ENCODE measurements at places on chromosomes 3 and 15. TPM values are rescaled to one million over a fixed set of nuclear protein-coding genes. Genes with fewer than 3 reads are reported as not detected.

DNA sequence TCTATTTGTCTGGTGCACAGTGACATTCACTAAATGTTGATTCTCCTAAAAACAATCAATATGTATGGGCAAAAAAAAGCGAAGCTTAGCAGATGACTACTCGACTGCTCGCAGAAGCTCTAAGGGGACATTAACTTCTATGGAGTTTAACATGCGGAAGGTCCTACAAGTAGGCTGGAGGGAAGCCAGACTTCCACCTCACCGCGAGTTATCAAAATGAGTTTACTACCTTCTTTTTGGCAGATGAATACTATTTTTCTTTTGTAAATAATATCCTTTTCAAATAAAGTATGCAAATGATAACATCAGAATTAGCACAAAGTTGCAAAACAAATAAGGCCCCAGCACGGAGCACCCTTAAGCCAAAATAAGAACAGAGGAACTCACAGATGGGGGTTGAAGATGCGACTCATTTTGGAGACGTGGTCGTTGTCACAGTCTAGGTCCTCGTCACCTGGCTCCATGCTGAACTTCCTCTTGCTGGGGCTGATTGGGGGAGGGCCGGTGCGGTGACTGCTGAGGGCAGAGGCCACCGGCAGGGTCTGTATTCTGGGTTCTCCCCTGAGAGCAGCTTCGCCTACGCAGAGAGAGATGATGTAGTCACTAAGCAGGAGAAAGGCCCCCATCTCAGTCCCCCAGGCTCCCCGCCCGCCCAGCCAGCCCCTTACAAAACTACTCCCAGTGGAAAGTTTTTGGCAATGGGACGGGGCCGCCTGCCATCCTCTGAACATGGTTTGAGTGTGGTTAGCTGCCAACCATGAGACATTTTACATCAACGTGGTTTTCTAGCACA is 42.1 kb downstream of the VGLL4 start:
- DNase-seq: no peak

DNA sequence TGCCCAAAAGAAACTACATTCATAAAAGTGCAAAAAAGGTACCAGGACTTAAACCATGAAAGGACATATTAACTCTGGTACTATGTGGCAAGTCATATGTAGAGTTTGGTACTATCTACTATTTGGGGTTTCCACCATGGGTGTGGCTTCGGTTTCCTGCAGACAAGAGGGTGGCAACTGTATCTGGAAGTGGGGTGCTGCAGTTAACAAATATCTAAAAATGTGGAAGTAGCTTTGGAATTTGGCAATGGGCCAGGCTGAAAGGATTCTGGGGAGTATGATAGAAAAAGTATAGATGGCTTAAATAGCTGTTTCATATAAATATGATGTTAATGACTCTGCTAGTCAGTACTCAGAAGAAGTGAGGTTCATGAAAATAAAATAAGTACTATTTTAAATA is 44.0 kb downstream of the PLSCR2 start:
- no peak for DNase-seq

GRCh38 chr3:29771602-29772001 is 490.7 kb downstream of the RBMS3 start:
- no peak for DNase-seq

DNA sequence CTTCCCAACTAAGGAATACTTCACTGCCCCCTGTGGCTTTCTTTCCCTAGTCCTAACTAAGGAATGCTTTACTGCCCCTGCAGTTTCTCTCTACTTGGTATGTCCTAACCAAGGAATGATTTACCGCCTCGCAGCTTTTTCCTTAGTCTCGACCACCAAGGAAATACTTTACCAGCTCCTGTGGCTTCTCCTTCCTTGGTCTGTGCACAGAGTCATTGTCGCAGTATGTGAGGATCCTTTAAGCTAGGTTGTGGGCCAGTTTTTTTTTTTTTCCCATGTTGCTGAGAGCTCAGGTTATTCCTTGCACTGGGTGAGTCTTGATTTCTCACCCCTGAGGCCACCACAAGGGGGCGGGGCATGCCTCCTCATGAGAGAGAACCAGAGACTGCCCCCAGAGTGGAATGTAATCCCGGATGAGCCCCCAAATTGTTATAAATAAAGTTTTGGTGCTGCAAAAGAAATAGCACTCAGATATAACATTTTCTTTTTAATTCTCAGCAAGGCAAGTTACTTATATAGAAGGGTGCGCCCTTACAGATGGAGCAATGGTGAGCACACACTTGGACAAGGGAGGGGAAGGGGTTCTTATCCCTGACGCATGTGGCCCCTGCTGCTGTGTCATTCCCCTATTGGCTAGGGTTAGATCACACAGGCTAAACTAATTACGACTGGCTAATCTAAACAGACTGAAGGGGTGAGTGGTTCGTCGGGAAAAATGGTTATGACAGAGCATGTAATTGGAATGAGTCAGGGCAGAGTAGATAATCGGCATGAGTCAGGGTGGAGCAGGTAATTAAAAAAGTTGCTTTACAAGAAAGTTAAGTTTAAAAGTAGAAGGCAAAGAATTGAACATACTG is 27.0 kb downstream of the NDUFB4 start:
- DNase-seq: no peak

DNA sequence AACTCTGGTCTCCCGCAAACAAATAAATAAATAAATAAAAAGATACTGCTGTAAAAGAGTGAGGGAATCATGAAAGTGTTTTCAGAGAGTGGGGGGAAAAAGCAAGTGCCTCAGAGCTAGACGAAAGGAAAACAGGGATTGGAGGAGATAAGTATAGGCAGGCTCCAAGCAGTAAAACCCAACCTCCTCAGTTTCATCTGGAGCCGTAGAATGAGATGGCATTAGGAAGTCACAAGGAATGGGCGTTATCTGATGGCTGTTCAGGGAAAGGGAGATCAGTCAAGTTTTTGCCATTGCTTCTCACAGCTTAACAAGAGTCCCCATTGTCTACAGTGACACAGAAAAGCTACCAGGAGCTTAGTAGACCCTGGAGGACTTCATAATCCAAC is 451.5 kb upstream of the PPP2R3A start:
- DNase-seq: no peak

GRCh38 chr3:58492494-58492905 is 604 bp downstream of the KCTD6 start:
- DNase-seq: no peak

DNA sequence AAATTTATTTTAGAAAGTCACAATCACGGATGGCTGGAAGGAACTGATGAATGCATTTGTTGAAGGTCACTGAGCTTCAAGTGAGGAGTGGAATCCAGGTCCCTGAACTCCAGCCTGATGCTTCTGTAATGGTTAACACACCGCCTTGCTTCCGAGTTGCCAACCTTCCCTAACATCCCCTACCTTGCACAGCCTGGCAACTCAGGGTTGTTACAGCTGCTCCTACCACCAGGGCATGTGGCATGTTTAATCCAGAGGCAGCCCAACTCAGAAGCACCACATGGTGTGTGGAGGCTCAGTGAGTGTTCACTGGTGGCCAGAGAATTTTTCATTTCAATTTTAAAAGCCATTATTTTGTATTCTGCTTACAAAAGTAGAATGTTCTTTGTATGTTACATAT is 4.9 kb downstream of the TM2D3 start:
- no peak for DNase-seq

GRCh38 chr15:36965570-36966342 is 134.6 kb downstream of the MEIS2 start:
- no peak for DNase-seq

DNA sequence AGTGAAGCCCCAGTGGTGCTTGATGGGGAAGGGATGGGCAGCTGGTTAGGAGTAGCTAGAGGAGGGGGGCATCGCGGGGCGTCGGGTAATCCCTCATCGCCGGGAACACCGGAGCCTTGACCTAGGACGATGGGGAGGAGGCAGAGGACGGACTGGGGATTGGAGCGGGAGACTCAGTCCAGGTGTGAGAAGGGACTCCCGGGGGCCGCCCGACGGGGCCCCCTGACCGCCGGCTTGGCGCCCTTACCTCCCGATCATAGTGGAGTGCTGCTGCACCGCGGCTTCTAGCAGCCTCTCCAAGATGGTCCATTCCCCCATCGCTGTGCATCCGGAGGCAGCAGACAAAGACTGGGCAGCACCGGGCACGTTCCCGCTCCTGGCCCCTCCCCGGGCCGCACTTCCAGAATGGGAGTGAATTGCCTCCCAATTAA is 612 bp downstream of the GJD2 start:
- DNase-seq: no peak

DNA sequence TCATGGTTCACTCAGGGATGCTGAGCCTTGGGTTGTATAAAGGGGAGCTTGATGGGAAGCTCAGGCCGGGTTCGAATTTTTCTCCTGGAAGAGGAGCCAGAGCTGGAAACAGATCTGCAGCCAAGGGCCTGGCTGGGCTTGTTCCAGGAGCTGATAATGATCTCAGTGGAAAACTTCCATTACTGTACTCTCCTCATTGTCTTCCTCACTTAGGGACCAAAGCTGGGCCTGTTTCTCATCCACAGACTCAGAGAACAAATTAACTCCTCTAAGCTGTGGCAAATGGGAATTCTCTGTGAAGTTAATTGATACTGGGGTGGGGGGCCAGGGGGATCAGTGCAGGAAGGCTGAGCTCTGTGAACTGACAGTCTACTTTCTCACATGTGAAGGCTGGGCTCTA is 92.0 kb downstream of the PRICKLE2 start:
- DNase-seq: no peak

GRCh38 chr3:122903171-122903570 is 108.3 kb downstream of the SLC49A4 start:
- DNase-seq: no peak

- DNase-seq: no peak
Measured at GRCh38 chr3:127478922-127479321, 111.6 kb downstream of the TPRA1 start.

DNA sequence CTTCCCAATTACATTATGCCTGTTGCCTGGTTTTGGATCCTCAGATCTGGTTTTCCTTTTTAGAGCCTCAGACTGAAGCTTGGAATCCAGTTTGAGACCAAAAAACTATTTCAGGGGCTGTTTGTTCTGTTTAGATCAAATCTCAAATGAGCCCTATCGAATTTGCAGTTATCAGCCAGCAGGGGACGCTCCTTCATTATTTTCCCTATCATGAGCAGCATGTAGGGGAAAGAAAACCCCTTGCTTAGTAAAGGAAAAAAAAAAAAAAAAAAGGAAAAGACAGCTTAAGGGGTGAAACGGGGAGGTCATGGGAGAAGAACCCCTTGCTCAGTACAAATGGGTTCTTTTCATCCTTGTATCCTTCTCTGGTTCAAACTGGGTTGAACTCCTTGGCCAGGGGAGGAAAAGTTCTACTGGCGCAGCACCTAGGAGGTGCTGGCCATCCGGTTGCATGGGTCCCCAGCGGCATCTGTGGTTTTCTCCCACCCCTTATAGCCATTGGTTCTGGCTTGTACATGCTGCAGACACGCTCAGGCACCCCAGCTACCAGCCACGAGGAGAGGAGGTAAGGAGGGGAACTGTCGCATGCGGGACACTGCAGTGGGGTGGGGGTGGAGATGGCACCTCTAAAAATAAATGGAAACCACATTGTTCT is 1375.1 kb upstream of the ALCAM start:
- no peak for DNase-seq

GRCh38 chr3:57184526-57184925 is 15.3 kb downstream of the HESX1 start:
- no peak for DNase-seq

- DNase-seq: no peak
Measured at GRCh38 chr3:138314751-138315150, 14.9 kb downstream of the NME9 start.

DNA sequence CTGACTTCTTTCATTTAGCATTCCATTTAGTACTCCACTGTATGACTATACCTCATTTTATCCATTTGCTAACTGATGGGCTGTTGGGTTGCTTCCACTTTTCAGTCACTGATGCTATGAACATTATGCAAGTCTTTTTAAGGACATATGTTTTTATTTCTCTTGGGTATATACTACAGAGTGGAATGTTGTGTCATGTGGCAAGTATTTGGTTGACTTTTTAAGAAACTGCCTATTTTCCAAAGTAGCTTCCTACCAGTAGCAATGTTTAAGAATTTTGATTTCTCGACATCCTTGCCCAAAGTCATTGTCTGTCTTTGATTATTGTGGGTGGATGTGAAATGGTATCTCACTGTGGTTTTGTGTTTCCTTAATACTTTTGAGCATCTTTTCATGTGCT is 110.1 kb upstream of the TPM1 start:
- no peak for DNase-seq

DNA sequence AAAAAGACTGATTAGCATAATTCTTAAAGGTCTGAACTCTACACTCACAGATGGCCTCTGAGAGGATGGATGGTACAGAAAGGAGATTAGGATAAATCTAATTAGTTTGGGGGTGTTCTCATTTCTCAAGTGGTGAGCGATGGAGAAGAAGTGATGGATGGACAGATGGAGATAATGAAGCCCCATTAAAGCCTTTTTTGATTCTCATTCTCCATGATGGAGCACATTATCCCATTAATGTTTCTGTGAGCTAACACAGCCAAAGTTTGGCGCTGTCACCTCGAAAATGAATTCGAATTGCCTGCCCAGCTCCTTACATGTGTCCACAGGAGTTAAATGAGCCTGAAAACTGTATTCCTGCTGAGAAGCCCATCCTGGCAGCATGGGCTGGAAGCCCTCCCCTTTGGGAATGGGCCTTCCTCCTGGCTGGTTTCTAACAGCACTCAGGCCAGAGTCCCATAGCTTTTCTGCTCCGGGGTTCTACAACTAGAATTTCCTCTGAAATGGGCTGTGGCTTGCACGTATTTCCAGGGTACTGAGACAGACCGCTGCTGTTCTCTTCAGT is 726.0 kb upstream of the CFAP20DC start:
- no peak for DNase-seq

GRCh38 chr3:64278625-64279024 is 53.4 kb upstream of the PRICKLE2 start:
- DNase-seq: no peak

DNA sequence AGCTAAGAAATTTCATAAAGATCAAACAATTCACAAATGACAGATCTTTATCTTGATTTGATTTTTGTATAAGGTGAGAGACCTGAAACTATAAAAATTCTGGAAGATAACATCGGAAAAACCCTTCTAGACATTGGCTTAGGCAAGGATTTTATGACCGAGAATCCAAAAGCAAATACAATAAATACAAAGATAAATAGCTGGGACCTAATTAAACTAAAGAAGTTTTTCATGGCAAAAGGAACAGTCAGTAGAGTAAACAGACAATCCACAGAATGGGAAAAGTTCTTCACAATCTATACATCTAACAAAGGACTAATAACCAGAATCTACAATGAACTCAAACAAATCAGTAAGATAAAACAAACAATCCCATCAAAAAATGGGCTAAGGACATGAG is 116.9 kb upstream of the BCHE start:
- no peak for DNase-seq

DNA sequence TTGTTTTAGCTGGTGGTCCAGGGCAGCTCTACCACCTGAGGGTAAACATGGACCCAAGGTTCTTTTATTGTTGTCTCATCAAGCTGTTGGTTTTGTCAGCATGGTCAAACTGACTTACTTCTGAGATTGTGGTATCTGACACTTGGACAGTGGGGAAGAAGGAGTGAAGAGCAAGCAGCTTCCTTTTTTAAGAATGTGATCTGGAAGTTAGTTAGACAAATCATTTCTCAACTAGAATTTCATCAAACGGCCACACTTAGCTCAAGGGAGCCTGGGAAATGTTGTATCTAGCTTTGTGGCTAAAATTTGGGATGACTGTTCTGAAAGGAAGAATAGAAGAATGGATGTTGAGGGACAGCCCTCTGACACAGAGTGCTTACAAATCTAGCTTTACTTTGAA is 215.2 kb downstream of the ZNF621 start:
- no peak for DNase-seq

Gene DPP8
- total RNA-seq: 36.1 TPM

Gene DAG1
- 88.3 TPM for total RNA-seq

Gene TMEM45A
- 1.9 TPM for total RNA-seq

Gene DPPA2
- not detected for total RNA-seq

Gene MESP2
- total RNA-seq: 1.0 TPM

Gene LAMB2
- 66.1 TPM for total RNA-seq

Gene DLL4
- total RNA-seq: 15.9 TPM

All from left colon (tissue), 2 donors.